ENCODE measurements at places on chromosomes 3 and 15.

GRCh38 chr3:122577409-122578031 is at the start of gene PARP15:
Gene PARP15 (plus strand): TSS chr3:122577650. CDS start chr3:122577668, 18 bp downstream.
- peak; percentile 25 for DNase-seq

GRCh38 chr3:108755686-108756085 is 1.5 kb downstream of the RETNLB start:
- DNase-seq = no peak

GRCh38 chr3:197846491-197846890 is 55.4 kb downstream of the LRCH3 start:
- no peak for DNase-seq

DNA sequence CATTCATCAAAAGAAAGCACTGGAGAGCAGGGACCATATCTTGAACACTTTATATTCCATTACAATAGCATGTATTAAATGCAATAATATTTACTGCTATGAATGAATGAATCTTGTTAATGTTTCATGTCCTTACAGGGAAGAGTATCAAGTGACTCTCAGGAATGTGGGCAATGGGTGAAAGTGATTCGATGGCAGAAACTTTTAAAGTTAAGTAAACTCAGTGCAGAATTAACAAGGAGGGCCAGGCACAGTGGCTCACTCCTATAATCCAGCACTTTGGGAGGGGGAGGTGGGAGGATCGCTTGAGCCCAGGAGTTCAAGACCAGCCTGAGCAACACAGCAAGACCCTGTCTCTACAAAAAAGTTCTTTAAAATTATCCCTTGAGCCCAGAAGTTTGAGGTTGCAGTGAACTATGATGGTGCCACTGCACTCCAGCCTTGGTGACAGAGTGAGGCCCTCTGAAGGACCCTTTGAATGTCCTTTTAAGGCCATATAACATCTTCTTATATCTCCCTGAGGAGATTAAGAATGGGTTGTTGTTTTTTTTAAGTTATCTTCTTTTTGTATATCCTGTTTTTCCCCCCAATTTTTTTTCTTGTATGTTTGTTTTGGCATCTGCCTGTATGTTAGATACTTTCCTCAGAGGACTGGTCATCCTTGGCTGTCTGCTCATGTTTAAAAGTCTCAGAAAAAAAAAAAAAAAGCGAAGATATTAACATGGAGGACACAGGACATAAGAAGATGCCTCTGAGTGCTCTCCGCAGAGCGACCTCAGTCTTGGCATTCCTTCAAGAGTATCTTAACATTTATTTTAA is 9.6 kb upstream of the FSIP1 start:
- no peak for DNase-seq

- DNase-seq = no peak
Measured at GRCh38 chr3:10142707-10143560, 1.4 kb downstream of the VHL start.

DNA sequence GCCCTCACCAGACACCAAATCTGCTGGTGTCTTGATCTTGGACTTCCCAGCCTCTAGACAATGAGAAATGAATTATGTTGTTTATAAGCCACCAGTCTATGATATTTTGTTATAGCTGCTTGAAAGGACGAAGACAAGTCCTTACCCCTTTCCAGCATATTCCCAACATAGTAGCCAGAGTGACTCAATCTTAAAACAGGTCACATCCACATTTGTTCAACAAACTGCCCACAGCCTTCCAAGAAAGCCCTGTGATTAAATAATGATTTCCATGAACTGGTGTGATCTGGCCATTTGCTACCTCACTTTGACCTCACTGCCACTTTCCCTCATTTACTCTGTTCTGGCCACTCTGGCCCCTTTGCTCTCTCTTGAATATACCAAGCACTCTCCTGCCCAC is 193.7 kb upstream of the CFAP20DC start:
- DNase-seq = no peak

- DNase-seq = no peak
Measured at GRCh38 chr15:89912674-89913396, at the start of gene ARPIN. Gene ARPIN (minus strand): TSS chr15:89912952. CDS start chr15:89912835, 117 bp downstream.

GRCh38 chr3:71447197-71447596 is 136.3 kb downstream of the FOXP1 start:
- DNase-seq = no peak

DNA sequence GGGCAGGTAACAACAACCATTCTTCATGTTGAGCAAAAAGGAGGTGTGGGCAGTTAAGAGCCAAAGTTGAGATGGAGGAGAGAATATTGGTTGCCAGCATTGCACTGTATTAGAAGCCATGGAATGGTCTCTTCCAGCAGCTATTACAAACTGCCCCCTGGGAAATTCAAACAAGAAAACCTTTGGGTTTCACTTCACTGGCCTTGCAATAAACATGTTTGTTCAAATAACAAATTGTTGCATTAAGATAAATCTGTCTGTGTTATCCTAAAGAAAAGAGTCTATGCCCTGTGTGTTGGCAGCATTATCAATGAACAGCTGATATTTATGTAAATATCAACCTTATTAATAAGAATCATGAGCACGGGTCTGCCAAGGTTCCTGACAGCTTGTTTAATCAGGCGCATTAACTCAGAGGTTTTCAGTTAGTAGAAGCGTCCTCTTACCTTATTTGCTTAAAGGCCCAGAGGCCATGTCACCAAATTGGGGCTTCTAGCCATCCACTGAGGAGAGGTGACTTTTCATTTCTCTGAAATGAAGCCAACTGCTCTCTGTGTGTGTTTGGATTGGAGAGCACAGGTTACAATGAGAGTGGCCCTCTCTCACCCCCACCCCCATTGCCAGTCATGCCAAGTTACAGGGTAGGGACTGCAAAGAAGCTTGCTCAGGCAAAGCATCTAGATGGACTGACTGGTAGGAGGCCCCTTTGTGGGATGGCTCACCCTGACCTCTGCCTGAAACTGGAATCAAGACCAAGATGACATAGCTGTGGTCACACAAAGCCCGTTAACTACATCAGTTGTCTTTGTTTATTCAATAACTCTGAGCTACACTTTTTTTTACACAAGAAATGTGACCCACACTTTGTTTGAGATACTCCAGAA is 10.5 kb downstream of the FILIP1L start:
- DNase-seq = no peak

DNA sequence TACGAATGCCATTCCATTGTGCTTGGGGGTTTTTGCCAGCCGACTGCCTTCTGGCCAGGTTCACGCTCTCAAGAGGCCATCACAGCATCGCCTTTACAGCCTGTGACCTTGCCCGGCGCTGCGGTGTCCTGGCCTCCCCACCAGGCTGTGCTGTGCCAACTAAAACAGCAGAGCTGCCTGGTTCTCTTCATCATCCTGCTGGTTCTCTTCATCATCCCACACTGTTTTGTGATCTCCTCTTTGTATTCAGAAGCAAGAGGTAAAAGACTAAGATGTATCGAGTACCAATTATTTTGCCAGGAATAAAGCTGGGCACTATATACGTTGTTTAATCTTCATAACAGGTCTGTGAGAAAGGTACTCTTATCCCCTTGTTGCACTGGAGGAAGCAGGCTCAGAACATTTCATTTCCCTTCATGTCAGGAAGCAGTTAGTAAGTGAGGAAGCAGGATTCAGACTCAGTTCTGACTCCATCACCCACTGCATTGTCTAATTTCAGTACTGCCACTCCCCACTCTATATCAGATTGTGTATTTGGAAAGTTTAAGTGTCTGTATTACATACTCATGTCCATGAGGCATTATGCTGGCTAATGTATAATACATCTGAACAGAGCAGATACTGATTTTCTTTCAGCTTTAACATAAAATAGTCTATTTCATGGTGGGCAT is 92.7 kb downstream of the LRRC28 start:
- DNase-seq = peak; percentile 5

DNA sequence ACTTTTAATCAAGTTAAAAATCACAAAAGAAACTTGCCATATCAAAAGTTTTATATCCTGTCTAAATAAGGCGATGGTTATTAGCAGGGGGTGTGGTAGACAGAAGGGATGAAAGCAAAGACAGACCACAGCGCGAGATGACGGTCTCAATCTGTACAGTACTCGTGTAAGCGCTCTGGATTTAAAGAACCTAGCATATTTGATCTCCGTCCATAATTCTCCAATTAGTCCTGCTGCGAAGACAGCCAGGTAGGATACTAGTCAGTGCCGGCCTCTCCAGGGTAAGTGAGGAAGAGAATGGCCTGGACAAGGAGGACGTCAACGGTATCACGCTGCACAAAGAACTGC is 701 bp downstream of the SGO1 start:
- no peak for DNase-seq

GRCh38 chr3:24191801-24192403 is 246.8 kb downstream of the NR1D2 start:
- DNase-seq = no peak

DNA sequence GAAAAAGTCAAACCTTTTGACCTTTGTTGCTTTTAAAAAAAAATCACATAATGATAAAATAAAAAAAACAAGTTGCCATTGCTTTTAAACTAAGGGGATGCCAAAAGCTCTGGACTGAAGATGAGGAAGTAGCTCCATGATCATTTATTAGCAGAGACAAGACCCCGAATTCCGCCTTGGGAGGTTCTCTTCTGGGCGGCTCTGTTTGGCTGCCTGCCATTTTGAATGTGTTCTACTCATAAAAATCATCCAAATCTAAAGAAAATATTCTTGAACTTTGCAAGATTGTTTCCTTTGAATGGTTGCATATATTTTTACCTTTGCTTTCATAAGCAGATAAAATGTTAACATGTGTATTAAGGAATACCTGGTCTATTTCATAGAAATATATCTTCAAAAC is 63.8 kb downstream of the NCEH1 start:
- DNase-seq = no peak

- DNase-seq = no peak
Measured at GRCh38 chr15:81073801-81074200, 60.3 kb upstream of the CFAP161 start.

GRCh38 chr3:187987924-187988323 is 166.0 kb upstream of the LPP start:
- DNase-seq = peak; percentile 34

- DNase-seq = no peak
Measured at GRCh38 chr15:50116477-50116876, 2.6 kb downstream of the ATP8B4 start.

GRCh38 chr3:63976161-63976871 is 47.0 kb downstream of the PSMD6 start:
- no peak for DNase-seq

GRCh38 chr3:122942239-122942638 is 85.3 kb downstream of the SEMA5B start:
- DNase-seq = no peak

- DNase-seq = no peak
Measured at GRCh38 chr3:149688122-149688757, 30.4 kb upstream of the WWTR1 start.

DNA sequence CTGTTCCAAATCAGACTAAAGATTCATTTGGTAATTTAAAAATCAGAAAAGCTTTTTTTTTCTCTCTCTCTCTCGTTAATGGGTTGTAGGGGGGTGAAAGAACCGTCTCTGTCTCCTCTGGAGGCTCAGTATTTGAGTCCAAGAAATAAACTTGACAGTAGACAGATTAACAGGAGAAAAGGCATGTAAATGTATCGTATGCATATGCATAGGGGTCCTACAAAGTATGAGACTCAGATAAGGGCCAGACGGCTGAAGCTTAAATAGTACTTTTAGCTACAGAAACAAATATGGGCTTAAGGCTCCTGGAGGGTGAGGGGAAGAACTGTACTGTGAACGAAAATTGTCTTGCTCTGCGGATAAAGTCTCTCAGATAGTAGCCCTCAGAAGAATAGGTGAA is 42.4 kb downstream of the PIK3CA start:
- DNase-seq = no peak

DNA sequence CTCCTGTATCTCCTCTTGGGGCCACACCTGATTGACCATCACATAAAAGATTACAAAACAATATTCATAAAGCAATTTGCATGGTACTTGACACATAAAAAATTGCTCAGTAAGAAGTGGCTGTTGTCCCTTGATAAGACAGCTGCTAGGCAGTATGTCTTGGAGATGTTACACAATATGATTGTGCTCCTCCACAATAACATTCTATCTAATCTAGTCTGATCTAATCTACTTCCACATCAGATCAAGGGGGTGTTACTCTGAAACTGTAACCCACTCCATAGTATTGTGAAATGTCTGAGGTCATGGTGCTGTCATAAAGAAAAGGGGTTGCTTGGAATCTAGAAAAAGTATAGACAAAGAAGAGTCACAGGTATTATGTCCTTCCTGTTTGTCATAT is 23.4 kb upstream of the AQP9 start:
- DNase-seq = no peak

DNA sequence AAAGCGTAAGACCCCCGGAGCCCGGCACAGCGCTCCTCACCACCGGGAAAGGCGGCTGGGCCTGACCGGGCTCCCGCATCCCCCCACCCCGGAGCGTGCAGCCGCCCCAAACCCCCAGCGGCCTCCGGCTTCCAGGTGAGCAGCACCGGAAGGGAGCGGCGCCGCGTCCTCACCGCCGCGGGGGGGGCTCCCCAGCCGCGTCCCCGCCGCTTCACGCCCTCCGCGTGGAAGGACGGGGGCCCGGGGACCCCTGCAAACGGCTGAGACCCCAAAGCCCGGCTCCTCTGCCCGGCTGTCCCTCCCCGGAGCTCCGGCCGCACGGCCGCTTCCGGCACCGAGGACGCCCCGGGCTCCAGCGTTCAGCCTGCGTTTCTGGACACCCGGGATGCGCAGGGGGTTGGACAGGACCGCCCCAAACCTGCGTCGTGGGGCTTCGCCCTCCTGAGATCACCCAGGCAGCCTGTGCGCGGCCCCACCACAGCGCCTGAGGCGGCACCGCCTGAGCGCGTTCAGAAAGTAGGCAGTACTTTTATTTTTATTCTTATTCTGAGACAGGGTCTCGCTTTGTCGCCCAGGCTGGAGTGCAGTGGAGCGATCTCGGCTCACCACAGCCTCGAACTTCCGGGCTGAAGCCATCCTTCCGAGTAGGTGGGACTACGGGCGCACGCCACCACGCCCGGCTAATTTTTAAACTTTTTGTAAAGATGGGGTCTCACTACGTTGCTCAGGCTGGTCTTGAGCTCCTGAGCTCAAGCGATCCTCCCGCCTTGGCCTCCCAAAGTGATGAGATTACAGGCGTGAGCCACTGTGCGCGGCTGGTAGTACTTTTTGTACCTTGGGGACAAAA is 51.6 kb upstream of the BLM start:
- no peak for DNase-seq

DNA sequence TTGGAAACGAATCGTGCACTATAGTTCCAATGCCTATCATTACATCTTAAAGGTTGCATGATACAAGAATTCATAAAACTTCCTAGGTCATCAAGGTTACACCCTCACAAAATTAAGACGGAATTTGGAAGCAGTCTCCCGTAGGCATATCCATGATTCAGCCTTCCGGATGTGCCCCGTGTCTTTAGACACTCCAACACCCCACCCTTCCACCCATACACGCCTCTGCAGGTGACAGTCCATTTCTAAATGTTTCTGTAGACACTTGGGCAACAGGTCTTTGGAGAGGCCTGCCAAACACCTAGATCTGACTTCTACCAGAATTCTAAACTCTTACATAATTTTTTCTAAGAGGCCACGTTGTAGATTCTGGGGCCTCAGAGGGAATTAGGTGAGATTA is 49.8 kb downstream of the LDHAL6B start:
- no peak for DNase-seq

GRCh38 chr3:129461461-129462146 is 21.6 kb downstream of the IFT122 start:
- no peak for DNase-seq
